ENCODE measurements at places on chromosomes 5 and 9. TPM values are rescaled to one million over a fixed set of nuclear protein-coding genes. Genes with fewer than 3 reads are reported as not detected.
A peak's percentile ranks its signal among the peaks of the same experiment; 100 is the strongest.

DNA sequence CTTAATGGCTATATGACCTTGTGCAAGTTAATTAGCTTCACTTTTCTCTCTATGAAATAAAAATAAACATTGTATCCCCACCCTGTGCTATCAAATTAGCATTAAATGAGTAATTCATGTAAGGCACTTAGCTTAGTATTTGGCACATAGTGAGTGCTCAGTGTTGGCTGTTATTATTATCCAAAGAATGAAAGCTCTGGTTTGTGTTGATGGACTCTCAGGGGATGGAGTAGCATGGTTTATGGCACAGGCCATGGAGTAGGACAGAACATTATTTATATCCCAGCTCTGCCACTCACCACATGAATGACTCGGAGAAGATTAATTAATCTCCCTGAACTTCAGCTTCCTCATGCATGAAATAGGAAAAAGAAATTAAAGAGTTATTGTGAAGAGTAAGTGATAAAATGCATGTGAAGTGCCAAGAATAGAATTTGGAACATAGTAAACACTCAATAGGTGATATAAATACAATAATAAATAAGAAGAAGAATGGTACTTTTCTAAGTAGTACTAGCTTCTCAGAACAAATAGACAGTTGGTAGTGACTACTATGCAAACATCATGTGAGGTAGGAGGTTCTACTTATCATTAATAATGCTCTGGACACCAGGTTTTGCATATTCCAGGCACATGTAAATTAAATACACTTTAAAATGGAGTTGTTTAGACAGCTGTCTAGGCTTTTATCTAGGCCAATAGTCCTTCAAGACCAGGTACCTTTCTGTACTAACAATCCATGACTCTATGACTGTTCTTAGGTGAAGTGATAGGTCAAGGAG is 146.4 kb downstream of the GRIA1 start:
- DNase-seq, result no peak

- no peak for DNase-seq
Measured at GRCh38 chr5:149207831-149208230, 63.8 kb upstream of the AFAP1L1 start.

Gene FOXD1
- total RNA-seq, result 10.8 TPM

DNA sequence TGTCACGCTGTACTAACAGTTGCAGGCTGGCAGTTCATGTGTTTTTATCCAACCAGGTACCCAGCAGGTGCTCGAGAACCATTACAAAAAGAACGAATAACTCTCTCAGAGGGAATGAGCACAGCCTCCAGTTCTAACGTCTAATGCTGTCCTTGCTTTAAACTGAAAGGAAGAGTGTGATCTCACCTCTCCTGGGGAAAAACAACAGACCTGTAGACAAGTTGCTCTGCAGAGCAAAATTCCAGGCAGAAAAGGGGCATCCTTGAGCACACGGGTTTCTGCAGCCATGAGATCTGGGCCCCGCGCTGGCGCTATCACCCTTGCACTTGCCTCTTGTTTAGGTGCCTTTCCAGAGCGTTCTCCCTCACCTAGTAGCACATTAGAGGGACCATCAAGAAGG is 92.5 kb upstream of the DNAH5 start:
- DNase-seq, result no peak

GRCh38 chr5:95884017-95884325 is 61.4 kb upstream of the GLRX start:
- DNase-seq, result no peak

GRCh38 chr5:170809551-170809950 is 26.0 kb downstream of the GABRP start:
- DNase-seq, result no peak

DNA sequence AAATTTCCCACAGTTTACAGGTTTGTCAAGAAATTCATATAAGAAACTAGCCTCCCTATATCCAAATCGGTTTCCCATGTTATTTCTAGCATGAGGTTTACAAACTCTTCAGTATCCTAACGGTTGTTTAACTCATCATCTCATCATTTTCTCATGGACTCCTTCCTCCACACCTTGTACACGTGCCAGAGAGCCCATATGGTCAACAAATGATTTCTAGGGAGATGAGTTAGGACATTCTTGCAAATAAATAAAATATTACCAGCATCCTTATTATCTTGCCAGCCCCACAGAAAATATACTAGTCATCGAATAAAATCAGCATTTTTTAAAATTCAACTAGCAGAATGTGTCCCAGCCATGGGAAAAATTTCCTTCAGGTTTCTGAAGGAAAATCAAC is 285.2 kb downstream of the EBF1 start:
- DNase-seq, result no peak

GRCh38 chr9:18073002-18073401 is 401.0 kb upstream of the ADAMTSL1 start:
- no peak for DNase-seq

Gene TMEM171
- total RNA-seq, result 2.3 TPM

Gene FABP6
- total RNA-seq, result not detected

GRCh38 chr5:38060354-38060753 is 198.0 kb upstream of the EGFLAM start:
- DNase-seq, result no peak

DNA sequence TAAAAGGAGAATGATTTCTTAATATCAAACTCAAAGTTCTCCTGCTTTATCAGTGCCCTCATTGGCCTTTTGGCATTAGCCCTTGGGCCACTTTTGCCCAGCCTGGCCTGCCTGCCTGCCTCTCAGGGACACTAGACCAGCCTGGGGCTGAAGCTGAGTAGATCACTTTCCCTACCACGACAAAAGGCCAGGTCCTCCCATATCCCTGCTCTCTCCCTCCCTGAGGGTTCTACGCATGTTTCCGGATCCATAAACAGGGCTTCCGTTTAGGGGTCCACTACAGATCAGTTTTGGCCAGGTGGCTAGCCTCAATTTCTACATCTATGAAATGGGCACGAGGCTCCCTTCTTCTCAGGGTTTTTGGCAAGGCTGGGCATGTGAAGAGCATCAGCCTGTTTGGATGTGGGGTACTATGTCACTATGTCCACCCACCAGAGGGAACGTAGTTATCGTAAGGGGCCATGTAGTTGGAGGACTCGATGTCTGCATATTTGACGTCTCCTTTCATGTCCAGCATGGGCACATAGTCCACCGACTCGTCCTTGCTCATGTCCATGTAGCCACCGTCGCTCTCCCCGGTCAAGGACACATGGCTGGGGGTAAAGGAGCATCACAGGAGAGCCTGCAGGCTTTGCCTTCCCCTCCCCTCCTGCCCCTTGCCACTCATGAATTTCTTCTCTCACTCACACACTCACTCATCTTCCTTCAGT is 34.0 kb downstream of the PDGFRB start:
- DNase-seq, result no peak

DNA sequence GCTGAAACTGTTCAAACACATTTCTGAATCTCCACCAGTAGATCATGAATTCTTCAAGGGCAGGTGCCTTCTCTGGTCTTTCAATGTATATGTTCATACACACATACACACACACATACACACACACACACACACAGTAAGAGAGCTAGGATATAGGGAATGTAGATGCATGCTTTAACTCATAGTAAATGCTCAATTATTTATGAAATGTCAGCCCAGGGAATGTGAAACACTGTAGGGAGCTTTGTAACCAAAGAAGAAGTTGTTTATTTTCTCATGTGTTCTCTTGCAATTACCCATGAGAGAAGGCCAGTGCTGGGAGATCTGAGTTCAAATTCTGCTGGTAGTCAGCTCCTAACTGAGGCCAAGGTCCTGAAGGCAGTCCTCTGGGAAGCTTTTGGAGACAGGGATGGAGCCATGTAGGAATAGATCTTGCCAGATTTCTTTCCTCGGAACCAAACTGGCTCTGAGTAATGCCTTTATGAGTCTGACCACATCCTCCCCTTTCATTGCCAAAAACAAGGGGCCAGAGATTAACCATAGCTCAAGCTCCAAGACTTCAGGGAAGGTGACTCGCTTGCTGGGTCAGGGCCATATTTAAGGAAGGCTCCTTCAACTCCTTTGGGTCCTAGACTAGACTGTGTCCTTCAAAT is 487.0 kb upstream of the TNC start:
- DNase-seq, result no peak

DNA sequence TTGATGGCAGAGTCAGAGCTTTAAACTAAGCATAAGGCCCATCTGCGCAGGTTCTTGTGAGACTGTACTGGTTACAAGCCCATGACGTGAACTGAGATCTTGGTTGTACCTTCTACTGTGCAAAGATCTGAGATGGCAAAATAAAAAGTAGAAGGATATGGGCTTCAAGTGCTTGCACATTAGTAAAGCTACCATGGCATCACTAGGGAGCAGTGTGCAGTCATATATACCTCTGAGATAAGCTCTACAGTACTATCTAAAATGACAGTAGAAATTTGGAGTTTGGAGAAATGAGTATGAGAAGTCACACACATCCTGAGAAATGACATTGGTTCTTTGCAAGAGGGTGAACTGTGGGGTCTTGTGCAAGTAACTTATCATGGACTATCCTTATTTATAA is 408.2 kb upstream of the PRR16 start:
- no peak for DNase-seq

Gene SLC24A2
- 0.06 TPM for total RNA-seq

DNA sequence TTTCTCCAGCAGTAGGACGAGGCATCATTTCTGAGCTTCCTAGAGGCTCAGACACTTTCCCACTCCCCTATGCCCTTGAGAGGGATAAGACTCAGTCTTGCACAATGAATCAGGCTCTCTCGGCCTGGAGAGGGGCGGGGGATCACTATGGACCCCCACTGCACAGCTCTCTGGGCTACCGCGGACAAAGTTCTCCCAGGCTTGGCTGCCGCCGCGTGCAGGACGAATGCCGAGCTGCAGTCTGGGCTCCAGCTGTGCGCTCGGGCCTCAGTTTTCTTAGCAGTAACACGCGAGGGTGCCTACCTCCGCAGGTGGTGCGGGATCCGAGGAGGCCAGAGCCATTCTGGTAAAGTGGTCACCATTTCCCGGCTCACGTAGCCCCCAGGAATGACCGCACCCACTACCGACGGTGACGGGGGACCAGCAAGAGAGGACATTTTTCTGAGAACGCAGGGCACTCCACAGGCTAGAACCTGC is 3.4 kb upstream of the MYORG start:
- no peak for DNase-seq

Gene UBLCP1
- total RNA-seq, result 28.5 TPM

DNA sequence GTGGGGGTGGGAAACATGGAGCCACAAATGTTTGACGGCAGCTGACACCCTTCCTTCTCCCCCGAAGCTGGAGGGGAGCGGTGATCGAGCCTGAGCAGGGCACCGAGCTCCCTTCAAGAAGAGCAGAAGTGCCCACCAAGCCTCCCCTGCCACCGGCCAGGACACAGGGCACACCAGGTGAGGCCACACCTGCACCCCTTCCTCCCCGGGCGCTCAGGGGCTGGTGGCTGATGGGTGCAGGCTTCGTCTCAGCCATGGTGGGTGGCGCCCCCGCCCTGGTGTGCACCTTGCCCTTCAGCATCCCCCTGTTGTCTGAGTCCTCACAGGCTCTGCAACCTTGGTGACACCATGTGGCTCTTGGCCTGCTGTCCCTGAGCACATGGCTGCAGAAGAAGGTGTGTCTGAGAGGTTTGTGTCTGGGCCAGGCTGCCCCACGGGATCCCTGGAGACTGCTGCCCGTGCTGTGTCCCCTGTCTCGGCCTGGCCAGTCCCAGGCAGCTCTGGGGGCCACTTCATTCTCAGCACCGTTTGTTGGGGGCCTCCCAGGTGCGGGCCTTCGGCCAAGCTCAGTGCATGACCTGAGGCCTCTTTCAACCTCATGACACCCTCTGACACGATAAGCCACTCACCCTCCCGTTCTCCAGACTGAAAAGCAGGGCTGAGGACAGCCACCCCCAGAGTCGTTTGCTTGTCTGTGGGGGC is 11.1 kb downstream of the MAN1B1 start:
- DNase-seq, result no peak

- DNase-seq, result no peak
Measured at GRCh38 chr5:20262896-20263295, 274.9 kb upstream of the CDH18 start.

- DNase-seq, result no peak
Measured at GRCh38 chr5:31770132-31770720, 131.3 kb downstream of the PDZD2 start.

DNA sequence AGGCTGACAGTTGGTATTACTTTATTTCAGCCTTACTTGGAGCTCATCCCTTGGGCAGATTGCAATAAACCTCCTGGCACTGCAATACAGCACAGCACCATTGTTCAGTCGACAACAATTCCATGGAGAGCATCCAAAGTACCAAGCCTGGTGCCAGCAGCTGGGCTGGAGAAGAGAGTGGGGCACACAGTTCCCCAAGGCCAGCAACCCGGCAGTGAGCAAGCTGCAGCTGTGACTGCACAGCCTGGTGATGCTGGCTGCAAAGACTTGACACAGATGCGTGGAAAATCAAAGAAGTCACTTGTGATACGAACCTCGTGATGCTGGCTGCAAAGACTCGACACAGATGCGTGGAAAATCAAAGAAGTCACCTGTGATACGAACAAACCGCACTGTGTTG is 125.4 kb downstream of the ATPSCKMT start:
- no peak for DNase-seq

DNA sequence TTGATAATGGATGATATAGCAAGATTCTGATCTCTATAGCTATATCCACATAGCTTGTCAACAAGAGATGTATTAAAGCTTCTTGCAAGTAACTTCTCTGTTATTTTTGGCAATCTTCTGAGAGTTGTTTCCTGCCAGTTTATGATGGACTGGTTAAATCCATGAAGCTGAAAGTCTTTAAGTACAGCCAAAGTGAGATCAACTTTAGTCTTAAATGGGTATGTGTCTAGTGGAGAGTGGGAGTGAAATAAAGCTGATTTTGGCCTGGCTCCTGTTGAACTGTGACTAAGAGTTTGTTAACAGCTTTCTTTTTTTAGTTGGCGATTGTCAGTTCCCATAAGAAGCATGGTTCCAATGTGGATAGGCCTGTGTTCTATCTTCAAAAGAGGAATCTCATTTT is 350.9 kb upstream of the PCSK5 start:
- no peak for DNase-seq

- no peak for DNase-seq
Measured at GRCh38 chr5:115209279-115209678, 39.6 kb upstream of the TRIM36 start.

GRCh38 chr5:118687661-118688621 is 300.4 kb downstream of the DTWD2 start:
- DNase-seq, result no peak

- no peak for DNase-seq
Measured at GRCh38 chr5:181223729-181224389, 778 bp downstream of the TRIM41 start.

- DNase-seq, result no peak
Measured at GRCh38 chr9:76905791-76906646, at the start of gene PRUNE2. PRUNE2 (minus strand) TSS chr9:76906114; CDS start chr9:76905963, 151 bp downstream.

DNA sequence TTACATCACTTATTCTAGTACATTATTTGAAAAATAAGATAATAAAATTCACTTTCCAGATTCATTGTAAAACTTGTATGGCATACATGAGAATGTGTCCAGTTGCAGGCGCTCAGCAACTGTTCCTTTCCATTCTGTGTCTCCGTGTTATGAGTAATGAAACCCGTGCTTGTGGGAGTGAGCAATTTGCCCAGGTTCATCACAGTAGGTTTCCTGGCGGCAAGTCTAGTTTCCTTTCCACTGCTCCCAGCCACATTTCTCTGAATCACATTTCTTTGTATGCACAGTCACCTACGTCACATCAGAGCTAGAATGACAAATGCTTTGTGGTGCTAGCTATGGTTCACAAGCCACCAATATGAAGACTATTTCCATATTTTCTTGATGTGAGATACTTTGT is 39.9 kb downstream of the MOCS2 start:
- peak; percentile 94 for DNase-seq

- no peak for DNase-seq
Measured at GRCh38 chr5:149802809-149803552, 72.9 kb downstream of the PPARGC1B start.

- no peak for DNase-seq
Measured at GRCh38 chr5:68657055-68657961, 436.5 kb upstream of the SLC30A5 start.
